Right forelimb (tissue), 1 donor: ENCODE measurements at places on chromosomes 4 and X.

DNA sequence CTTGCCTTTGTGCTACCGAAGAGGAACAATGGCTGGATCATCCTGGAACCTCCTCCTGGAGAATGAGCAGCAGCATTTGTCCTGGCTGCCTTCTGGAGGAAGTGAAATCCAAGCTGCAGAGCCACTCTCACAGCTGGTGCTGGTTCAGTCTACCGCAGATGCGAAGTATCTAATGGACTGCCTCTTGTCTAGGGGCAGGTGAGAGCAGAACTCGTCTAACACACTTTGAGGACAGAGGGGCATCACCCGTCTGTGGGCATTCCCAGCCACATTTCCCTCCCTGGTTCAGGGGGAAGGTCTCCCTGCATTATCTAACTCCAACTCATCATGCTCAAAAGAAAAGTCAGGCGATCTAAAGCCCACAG lies 338.2 kb upstream of the GATB start:
- DNase-seq = no peak

DNA sequence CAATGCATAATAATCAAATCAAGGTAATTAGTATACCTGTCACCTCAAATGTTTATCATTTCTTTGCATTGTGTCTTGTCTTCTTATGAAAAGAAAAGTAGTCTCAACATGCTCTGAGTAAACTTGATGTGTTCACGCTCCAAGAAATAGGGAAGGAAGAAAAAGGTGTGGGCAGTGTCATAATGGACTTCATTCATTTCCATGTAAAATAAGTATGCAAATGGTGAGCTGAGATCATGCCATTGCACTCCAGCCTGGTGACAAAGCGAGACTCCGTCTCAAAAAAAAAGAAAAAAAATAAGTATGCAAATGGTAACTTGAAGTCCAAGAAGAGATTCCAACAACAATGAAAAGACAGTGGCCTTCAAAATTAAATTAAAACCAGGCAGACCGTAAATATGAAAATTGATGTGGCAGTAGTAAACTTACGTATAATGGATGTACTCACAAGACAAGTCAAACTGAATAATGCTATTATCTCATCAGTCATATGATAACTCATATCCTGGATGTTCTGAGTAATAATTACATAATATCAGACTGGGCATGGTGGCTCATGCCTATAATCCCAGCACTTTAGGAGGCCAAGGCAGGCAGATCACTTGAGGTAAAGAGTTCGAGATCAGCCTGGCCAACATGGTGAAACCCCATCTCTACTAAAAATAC lies 6.0 kb upstream of the CWH43 start:
- no peak for DNase-seq

GRCh38 chrX:65601126-65601525 lies 66.3 kb upstream of the MSN start:
- DNase-seq = no peak

DNA sequence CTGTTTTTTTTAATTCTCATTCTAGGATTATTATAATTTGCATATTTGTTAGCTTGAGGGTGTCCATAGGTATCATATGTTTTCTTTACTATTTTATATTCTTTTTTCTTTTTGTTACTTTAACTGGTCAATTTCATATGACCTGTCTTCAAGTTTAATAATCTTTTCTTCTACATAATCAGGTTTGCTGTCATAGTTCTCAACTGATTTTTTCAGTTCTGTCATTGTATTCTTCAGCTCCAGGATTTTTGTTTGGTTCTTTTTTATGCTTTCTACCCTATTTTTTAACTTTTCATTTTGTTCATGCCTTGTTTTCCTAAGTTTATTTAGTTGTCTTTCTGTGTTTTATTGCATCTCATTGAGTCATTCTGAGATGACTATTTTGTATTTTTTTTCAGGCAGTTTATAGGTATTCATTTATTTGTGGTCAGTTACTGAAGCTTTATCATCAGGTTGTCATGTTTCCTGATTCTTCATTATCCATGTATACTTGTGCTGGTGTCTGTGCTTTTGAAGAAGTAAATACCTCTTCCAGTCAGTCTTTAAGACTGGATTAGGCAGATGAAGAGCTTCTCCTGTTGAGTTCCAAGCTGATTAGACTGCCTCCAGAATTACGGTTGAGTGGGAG lies 220.3 kb upstream of the VEGFC start:
- no peak for DNase-seq

DNA sequence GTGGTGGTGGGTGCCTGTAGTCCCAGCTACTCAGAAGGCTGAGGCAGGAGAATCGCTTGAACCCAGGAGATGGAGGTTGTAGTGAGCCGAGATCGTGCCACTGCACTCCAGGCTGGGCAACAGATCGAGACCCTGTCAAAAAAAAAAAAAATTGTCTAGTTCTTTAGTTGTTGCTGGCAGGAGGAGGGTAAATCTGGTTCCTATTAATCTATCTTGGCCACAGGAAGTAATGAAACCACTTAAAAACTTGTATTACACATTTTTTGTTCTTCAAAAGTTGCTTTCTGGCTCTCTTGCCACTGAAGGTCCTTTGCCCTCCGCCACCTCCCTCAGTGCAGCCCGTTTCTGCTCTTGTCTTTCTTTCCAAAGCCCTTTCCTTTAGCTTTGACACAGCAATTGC lies 102.9 kb upstream of the ARSJ start:
- no peak for DNase-seq

DNA sequence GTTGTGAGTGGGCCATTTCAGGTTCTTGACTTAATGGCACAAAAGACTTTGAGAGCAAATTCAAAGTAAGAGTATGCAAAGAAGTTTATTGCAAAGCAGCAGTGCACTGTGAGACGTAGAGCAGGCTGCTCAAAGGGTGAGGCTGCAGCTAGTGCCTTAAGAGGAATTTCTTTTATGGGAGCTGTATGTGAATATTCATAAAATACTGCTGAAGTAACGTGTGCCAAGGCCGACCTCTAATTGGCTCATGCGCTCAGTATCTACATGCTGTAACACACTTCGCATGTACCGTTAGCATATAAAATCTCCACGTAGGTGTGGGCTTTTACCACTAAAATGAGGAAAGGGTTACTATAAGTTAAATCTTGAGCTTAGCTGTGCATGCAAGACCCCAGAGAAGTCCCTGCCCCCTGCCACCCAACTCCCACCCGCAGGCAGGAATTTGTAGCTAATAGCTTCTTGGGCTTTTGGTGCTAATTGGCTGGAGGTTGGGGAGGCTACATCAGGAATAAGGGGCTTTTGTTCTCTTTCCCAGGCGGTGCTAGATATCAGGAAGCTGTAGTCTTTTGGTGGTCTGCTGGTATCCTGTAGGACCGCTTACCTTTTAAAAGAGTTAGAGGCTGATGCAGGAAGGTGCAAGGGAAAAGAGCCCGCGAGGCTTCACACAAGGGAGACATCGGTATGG lies 47.6 kb downstream of the FSTL5 start:
- peak; percentile 42 for DNase-seq

GRCh38 chr4:59570860-59571476 lies 1629.2 kb upstream of the ADGRL3 start:
- DNase-seq = no peak

DNA sequence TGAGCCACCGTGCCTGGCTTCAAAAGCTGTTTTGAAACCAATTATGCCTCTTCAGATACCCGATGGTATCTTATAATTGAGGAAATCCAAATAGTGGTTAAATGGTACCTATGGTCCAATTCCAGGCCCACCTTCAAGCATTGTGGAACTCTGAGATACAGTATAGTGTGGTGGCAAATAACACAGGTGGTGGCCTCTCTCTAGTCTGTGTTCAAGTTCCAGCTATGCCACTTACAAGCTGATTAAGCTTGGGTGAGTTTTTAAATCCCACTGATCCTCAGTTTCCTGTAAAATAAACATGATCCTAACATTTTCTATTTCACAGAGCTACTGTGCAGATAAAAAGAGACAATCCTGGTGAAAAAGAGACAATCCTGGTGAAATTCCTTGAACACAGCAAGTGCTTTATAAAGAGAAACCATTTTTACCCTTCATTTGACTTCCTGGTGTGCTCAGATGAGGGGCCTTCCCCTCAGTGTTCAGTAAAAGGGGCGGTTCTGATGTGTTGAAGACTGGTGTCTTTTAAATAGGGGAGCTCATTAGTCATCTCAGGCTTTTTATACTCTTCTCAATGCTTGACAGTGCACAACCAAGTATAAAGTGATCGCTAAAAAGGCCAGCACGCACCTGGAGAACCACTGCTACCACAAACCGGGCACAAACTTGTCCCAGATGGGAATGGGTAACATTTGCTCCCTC lies 30.8 kb upstream of the CD40LG start:
- no peak for DNase-seq

- DNase-seq = no peak
These were observed 39.9 kb downstream of the CCKAR start for GRCh38 chr4:26450418-26450817.

DNA sequence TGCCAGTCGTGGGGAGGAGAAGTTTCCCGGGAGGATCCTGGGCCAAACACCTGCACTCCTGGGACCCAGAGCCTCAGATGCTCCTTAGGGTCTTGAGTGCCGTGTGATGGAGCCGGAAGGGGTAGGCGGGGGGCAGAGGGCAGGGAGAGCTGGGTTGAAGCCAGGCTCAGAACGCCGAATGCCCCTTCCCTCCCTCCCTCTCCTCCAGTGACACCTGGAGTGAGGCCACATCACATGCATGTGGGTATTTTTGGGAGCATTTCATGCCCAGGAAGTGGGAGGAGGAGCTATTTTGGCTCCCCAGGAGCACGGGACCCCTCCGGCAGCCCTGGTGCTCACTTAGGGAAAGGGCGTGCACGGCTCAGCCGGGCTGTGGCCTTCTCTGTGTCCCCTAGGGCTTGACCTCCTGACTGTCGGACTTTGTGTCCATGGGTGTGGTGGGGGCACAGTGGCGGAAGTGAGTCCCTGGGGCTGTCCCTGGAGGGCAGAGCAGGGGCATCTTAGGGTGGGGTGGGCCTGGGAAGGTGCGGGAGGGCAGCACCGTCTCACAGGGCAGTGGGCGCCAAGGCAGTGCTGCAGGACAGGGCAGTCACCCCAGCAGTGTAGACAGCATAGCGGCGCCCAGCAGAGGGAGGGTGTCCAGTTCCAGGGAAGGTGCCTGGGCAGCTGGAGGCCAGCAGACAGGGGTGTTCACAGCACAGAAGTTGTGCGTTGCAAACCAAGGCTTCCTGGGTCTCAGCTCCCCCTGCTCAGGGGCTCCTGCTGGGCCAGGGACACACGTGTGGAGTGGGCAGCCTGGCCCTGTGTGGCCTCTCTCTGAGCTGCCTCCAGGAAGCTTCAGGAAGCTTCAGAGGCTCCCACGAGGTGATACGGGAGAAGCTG lies 4.9 kb upstream of the CPLX1 start:
- peak; percentile 32 for DNase-seq

- no peak for DNase-seq
These were observed 22.1 kb downstream of the LIMCH1 start for GRCh38 chr4:41559940-41560516.

DNA sequence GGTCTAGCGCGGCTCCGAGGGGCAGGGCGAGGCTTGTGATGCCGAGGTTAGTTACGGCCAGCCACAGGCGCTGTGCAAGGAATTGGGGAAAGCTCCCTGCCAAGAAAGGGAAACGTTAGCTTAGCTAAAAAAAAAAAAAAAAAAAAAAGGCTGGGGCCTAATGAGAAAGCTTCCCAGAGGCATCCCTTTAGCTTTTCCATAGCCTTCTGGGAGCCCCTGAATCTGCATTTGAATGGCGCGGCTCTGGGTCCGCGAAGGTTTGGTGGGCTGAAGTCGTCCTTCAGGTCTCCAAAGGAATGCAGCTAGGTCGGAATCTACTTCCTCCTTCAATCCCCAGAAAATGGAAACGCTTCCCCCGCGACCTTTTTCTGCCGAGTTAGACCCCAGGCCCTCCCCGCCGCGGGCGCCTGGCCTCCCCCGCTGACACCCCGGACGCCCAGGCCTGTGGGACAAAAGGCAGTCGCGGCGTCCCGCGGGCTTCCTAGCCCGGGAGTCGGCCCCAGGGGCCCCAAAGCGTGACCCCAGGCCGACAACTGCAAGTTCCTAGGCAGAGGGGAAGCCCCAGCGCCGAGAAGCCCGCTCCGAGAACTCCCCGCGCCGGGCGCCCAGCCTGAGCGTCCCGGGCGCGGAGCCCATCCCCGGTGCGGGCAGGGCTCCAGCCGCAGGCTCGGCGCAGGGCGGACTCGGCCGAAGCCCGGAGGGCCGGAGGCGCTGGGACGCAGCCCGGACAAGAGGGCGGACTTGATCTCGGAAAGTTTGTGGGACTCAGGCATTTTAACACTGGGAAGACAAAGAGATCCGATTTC lies 605 bp upstream of the FAT1 start:
- peak; percentile 83 for DNase-seq

DNA sequence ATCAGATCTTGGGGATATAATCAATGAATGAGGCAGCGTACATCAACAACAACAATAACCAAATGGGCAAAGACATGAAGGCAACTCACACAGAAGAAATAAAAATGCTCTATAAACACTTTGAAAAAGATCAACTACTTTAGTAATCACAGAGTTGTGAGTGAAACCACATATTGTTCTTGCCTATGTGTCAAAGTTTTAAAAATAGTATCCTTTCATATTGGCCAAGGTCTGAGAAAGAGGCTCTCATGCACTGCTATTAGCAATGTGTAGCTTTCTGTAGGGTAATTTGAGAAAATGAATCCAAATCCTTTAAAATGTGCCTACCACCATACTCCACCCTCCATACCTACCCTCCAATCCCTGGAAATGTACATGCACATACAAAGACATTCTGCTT lies 25.0 kb downstream of the COQ2 start:
- no peak for DNase-seq

DNA sequence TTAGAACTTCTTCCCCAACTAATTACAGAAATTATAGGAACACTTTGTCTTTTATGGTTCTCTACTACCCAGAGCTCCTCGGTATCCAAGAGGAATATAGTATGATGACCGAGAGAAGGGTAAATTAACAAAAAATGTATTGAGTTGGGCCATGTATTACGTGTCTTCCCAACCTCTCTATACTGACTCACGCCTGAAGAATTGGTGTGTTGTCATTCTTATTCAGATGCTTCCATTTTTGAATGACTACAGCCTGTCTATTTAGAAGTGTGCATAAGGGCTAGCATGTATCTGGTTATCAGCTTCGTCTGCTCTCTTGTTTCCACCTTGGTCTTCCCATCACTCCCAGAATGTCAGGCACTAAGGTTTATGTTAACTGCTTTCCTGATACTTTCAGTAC lies 24.5 kb upstream of the SCD5 start:
- no peak for DNase-seq

GRCh38 chr4:140633124-140633523 lies 64.4 kb upstream of the UCP1 start:
- no peak for DNase-seq

GRCh38 chrX:11881485-11882170 lies 123.6 kb downstream of the MSL3 start:
- DNase-seq = no peak
